Chondrocyte (in vitro differentiated cells): ENCODE measurements at places on chromosomes 13 and 19. TPM values are rescaled to one million over a fixed set of nuclear protein-coding genes. Genes with fewer than 3 reads are reported as not detected.

The FGF9 gene
- 0.90 to 1.1 TPM (median 1.0 TPM) in 3 replicates for total RNA-seq

The RANBP3 gene
- total RNA-seq, result 53.5 to 65.5 TPM (median 57.7 TPM) in 3 replicates

The ZNF100 gene
- total RNA-seq, result 4.5 to 6.6 TPM (median 5.4 TPM) in 3 replicates

The LRP3 gene
- 31.2 to 36.4 TPM (median 33.2 TPM) in 3 replicates for total RNA-seq

The ZNF880 gene
- total RNA-seq, result 3.2 to 5.1 TPM (median 4.8 TPM) in 3 replicates

The FBXO46 gene
- total RNA-seq, result 12.7 to 14.8 TPM (median 14.3 TPM) in 3 replicates

The PNMA8A gene
- 10.1 to 16.1 TPM (median 10.1 TPM) in 3 replicates for total RNA-seq
